Stimulated activated CD8-positive, alpha-beta memory T cell treated with anti-CD3 and anti-CD28 coated beads, Interleukin-7, amount 100 ng/mL, for 1 hour (primary cell): ENCODE measurements at places on chromosomes 7 and 10.

DNA sequence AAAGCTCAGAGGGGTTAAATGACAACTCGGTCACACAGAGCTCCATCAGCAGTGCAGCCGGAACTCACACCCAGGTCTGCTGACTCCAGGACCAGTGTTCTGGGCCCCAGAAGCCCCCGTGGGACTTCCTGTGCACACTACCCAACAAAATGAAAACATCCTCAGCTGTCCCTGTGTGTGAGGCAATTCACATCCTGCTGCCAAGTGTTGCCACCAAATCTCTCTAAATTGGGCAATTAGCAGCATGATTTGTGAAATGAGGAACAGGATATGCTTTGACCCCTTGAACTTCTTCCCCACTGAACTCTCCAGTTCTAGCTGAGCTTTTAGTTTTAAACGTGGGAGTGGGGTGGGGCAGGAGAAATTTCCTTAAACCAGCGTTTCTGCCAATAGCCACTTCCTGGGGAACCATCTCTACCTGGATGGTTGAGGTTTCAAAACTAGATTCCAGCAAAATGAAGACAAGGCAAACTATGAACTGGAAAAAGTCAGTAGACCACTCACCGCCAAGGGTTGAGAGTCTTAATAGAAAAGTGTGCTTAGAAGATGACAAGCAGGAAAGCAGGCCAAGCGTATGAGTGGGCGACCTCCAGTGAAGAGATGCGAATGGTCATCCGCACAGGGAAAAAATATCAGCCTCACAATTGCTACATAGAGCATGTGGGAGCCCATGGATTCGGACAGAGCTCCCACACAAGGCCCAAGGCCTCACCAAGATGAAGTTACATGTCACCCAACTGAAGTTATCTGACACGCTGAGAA, 51.9 kb upstream of the CHST15 start:
- DNase-seq: no peak

GRCh38 chr10:104028146-104028545, 57.5 kb downstream of the COL17A1 start:
- DNase-seq: no peak

GRCh38 chr7:100599911-100600729, 2.0 kb upstream of the PCOLCE start:
- no peak for DNase-seq

- no peak for DNase-seq
Measured at GRCh38 chr10:132666705-132667341, 119.1 kb downstream of the NKX6-2 start.

- no peak for DNase-seq
Measured at GRCh38 chr10:77614778-77615625, 22.6 kb downstream of the KCNMA1 start.

GRCh38 chr7:84077336-84077735, 117.3 kb downstream of the SEMA3A start:
- DNase-seq: no peak

DNA sequence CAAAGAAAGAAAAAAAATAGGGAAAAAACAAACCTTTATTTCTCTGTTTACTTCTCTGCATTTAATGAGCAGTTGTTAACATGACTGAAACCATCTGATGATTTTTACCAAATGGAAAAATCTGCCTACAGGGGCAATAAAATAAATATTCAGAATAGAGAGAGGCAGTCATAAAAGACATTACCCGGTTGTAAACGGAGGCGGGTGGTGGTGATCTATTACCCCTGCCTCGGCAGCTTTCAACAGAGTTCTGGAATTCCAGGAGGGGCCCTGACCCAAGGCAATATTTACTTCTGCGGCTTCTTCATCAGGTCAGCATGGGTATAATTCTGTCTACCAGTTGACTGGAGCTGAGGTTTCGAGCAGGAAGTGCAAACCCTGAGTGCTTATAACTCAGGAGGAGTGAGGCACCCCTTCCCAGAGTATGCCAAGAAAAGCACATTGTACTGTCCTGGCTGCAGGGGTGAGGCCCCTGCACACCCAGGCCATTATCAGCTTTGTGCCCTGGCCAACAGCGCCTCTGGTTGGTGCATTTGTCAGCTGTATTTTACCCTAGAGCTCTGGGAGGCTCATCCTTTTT, 8.2 kb upstream of the CXCL12 start:
- DNase-seq: no peak

DNA sequence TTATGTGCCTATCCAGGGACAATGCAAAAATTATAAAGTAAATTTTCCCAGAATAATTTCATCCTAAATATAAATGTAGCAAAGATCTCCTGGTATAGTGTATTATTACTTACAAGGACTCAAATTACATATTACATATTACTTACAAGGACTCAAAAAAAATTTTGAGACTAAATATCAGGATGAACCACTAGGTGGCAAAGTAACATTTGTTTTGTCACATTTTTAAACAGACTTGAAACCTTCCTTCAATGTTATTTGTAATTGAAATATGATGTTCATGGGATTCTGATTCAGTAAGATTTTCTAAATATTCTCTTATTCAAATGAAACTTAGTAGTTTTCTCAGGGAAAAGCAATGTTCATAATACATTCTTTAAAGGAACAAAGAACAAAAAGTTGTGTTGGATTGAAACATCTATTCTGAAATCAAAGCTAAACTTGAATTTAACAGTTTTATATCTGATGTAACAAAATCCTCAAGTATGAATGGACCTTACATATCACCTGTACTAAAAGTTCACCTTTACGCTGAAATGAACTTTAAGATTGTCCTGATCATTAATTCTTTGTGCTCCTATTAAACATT, 74.3 kb upstream of the GNAI1 start:
- no peak for DNase-seq

DNA sequence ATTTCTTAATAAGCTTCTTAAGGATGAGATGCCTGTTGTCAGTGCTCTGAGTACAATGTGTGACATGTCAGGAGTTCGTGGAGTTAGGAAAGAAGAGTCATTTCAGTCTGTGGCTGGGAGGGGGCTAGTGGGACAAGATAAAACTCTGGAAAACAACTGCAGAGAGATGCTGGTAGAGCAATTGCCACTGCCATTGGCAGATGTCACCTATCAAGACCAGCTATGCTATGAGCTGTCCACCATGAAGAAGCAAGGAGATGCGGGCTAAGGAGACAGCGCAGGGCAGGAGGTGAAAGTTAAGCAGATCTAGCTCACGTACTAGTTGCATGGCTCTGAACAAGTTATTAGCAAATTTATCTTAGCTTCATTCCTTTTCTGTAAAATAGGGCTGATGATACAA, 756.7 kb downstream of the KCNMA1 start:
- no peak for DNase-seq

DNA sequence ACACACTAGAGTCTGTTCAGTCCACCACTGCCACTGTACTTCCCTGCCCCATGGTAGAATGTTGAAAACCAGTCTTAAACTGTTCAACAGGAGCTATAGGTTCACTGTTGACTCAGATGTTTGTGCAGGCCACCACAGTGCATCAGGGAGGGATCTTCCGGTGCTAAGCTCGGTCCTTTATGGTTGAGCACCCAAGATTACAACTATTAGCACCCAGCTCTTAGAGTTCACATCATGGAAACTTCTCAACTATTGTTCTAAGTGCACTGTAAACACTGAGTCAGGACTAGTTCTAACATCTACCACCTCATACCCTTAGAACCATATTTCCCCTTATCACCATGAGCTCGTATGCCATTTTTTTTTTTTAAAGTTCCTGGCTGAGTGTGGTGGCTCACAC, 97.1 kb upstream of the MXI1 start:
- no peak for DNase-seq

DNA sequence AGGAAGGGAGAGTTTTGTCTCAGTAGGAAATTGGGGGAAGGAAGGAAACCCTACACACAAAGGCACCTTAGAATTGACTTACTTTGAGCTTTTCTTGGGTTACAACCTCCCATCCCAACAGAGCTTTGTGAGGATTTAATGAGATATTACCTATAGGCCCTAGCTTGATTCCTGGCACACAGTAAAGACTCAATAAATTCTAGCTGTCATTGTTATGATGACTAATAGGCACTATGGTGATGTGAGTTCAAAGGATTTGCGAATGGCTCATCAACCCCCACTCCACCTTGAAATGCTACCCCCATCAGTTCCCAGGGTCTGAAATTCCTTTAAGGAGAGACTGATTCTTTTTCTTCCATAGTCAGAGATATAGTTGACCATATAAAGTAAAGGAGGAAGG, 67.9 kb upstream of the SMNDC1 start:
- DNase-seq: no peak

GRCh38 chr10:3873728-3874461, 88.9 kb upstream of the KLF6 start:
- DNase-seq: no peak

GRCh38 chr7:34277016-34277802, 371.9 kb downstream of the BMPER start:
- DNase-seq: no peak

DNA sequence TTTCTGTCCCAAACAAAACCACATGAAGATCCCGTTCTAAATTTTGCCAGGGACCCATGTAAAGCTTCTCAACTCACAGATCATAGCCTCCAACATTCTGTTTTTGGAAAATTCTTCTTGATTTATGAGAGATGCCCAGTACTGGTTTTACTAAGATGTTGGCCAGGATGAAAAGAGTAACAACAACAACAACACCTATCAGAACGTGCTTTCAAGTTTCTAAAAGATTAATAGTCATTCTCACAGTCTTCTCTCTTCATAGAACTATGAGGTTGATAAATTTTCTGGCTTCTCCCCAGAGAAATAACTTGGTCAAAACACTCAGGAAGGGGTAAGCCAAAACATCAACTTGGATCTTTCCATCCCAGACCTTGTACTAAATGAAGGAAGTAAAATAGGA, 567.5 kb upstream of the IGFBP3 start:
- no peak for DNase-seq

GRCh38 chr7:42479452-42479815, 242.4 kb upstream of the GLI3 start:
- DNase-seq: no peak

GRCh38 chr10:61901829-61902444, 438 bp downstream of the ARID5B start:
- DNase-seq: no peak

DNA sequence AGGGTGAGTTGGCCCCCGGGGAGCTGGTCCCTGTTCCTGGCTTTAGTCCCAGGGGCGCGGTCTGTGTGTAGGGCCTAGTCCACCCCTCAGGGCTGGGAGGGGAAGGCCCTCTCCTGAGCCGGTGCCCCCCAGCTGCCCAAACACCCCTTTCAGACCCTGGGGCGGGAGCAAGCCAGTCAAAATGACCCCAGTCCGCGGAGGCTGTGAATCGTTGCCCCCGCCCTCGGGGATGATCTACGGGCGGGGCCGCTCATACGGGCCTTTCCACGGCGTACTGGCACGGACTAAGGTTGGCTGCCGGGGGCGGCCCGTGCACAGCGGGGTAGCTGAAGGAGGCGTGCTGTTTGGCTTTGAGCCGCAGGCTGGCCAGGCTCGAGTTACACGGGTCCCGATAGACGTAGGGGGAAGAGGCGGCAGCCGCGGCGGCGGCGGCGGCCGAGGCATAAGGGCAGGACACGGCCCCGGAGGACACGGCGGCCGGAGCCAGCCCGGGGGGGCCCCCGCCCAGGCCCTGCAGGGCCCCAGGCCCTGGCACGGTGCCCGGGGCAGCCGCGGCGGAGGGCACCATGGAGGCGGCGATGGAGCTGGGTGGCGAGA, 4.3 kb downstream of the ELOVL3 start:
- DNase-seq: no peak

GRCh38 chr7:155764438-155764793, 47.8 kb downstream of the SHH start:
- no peak for DNase-seq

DNA sequence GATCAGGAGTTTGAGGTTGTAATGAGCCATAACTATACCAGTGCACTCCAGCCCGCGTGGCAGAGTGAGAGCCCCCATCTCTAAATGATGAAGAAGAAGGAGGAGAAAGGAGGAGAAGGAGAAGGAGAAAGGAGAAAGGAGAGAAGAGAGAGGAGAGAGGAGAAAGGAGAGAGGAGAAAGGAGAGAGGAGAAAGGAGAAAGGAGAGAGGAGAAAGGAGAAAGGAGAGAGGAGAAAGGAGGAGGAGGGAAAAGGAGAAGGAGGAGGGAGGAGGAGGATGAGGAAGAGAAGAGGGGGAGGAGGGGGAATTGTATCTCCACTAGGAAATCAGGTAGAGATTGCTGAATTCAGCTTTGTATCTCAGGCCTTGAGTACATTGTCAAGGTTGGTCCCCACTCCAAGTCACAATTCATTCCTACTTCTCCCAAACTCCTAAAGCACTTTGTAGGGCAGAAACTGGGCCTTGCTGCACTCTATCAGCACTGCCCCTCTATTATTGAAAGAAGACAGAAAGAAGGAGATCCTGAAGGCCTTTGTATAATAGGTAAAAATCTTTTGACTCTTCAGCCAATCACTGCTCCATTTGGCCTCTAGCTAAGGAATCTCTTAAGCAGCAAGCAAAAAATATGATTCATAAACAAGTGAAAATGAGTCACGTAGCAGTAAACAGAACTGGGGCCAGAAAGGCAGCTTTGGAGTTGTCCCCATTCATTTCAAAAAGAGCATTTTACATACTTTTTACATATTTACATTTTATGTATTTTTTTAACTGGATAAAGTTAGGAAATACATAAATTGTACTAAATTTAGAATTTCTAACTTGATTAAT, 178.0 kb downstream of the IMMP2L start:
- no peak for DNase-seq

GRCh38 chr10:31554556-31554955, 235.5 kb downstream of the ZEB1 start:
- DNase-seq: no peak

GRCh38 chr7:11616466-11616865, 215.5 kb downstream of the THSD7A start:
- no peak for DNase-seq

GRCh38 chr10:4892681-4893080, 66.7 kb downstream of the AKR1E2 start:
- DNase-seq: no peak

GRCh38 chr7:28955718-28956607, 2.2 kb downstream of the TRIL start:
- DNase-seq: no peak

DNA sequence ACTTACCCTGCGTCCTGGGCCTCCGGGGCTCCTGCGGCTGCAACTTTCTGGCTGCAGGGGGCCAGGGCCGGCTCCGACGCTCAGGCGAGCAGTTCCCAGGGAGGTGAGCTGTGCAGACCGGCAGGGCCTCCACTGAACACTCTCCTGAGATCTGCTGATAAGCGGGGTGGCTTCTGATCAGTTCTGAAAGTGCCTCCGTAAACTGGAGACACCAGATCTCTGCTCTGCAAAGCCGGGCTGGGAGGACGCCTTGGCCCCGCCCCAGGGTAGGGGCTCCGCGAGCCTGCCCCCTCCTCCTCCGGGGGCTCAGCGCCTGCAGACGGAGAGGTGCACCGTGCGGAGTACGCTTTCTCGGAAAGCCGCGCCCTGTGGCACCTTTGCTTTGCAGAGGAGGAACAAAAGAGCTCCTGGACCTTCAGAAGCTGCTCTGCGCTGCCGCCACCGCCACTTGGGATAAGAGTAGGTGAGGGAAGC, 141.3 kb upstream of the VKORC1L1 start:
- DNase-seq: no peak

- DNase-seq: no peak
Measured at GRCh38 chr7:139823959-139824521, 5.0 kb upstream of the TBXAS1 start.
